ENCODE measurements at places on chromosomes 12 and 14. TPM values are rescaled to one million over a fixed set of nuclear protein-coding genes. Genes with fewer than 3 reads are reported as not detected.

DNA sequence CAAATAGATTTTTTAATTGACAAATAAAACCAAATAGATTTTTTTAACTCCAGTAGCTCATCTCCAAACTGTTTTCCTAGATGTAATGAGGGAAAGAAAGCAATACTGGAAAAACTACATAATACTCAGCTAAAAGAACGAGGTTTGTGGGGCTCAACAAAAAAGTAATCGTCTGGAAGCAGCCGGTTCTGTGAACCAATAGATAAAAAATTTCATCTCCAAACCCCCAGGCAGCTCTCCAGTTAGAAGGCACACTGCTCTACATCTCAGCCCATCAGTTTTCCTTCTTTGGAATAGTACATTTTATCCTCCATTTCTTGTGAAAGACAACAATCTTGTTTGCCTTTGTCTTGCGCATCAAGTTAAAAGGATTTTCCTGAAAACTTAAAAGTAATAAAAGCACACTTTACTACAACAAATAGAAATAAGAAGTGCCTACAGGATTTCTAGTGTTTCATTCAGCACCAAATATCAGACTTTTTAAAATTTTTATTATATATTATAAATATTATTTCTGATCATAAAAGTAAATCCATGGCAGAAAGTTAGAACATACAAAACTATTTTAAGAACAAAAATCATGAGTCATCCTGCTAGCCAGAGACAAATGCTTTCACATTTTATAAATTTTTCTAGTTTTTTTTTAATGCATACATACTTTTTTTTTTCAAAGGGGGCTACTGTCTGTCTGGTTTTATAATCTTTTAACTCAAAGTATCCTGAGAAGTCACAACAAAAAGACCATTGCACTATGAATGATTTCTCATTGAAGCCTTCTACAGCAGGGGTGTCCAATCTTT is 67.7 kb downstream of the EPS8 start:
- no peak for DNase-seq

DNA sequence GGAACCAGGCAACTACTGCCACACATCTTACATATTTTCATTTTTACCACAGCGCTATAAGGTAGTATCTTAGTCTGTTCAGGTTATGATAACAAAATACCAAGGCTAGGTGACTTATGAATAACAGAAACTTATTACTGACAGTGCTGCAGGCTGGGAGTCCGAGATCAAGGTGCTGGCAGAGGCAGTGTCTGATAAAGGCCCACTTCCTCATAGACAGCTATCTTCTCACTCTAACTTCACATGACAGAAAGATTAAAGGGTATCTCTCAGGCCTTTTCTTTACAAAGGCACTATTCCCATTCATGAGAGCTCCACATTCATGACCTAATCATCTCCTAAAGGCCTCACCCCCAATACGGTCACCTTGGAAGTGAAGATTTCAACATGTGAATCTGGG is 59.8 kb upstream of the MDM1 start:
- DNase-seq, result no peak

GRCh38 chr14:86521843-86522242 is 991.9 kb downstream of the FLRT2 start:
- DNase-seq, result no peak

DNA sequence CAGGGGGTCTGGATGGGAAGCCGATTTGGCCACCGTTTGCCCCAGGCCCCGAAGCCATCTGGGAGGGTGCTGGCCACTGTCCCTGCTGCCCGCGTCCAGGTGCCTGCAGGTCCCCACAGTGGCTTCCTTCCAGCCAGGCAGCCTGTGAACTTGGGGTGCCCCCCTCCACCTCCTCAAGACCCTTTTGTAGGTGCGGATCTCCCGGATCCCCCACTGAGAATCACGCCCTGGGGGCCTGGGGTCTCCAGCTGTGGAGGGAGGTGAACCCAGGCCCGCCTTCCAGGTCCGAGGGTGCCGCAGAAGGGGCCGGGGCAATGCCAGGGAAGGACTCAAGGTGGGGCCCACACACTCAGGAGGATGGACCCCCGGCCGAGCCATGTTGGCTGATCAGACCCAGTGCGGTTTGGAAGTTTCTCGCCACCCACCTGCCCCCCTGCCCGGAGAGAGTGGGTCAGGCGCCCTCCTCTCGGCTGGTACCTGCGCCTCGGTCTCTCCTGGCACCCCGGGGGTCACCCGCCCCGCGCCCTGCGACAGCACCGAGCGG is 1.7 kb downstream of the MMP17 start:
- peak; percentile 85 for DNase-seq

DNA sequence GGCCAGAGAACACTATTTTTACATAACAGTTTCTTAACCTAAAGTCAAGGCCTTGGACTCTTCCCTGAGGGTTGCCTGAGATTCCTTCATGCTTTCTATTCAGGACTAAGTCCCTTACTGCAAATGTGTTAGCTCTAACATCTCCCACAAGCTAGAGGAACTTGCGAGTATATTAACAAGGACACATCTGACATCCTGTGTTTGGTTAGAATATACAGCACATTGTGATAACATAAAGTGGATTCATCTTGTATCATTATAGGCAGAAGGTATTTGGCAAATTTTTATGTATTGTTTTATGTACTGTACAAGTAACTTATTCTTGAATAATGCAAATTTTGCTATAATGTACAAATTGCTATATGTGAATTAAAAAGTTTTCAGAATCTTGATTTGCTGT is 45.5 kb downstream of the SH2B3 start:
- peak; percentile 0 for DNase-seq

SERPINA9 gene
- total RNA-seq, result not detected

EGLN3 gene
- total RNA-seq, result 19.1 TPM

FIGNL2 gene
- total RNA-seq, result 18.9 TPM

GPR162 gene
- 15.0 TPM for total RNA-seq

Data from endodermal cell (in vitro differentiated cells).